ENCODE measurements at places on chromosomes 6 and 20.

GRCh38 chr20:38387953-38388352 is 41.7 kb downstream of the LBP start:
- no peak for DNase-seq

DNA sequence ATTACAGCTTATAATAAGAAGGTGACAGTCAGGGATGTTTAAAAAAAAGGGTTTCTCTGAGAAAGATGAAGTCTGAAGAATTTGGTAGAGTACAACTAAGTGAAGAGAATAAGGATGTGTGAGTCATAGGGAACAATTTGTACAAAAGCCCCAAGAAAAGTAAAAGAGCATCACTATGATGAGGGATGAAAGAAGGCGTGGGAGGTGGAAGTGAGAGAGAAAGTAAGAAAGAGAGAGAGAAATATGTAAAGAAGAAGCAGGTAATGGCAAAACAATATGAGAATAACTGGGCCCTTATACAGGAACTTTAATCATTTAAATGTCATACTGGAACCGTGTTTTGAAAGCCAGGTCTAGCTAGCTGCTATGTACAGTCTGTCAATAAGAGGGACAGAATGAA is 179.4 kb downstream of the ASCC3 start:
- no peak for DNase-seq

DNA sequence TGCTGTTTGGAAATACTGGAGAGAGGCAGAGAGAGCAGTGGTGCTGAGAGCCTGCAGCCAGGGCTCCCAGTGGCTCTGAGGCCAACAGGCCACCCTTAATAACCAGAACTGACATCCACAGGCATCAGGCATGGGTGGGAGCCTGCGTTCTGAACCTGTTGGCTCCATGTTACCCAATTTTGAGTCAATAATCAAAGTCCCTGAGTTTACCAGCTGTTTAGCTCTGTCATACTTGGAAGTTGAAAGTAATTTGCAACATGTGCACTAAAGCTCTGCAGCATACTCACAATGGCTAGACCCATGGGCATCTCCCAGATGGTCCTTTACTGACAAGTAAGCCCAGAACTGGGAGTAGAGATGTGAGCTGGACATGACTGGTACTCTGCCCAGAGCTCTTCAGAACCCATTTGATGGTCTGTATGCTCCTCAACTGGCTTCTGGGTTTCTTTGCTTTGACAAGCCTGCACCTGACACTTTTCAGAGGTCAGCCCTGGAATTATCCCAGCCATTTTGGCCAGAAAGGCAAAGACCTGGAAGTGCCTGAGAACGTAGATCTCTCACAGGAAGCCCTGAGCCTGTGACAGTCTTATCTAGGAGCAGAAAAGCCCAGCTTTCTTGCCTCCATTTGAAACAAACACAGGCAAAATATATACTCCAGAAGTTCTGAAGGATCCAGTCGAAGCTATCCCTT is 122.4 kb upstream of the CITED2 start:
- DNase-seq, result no peak

- DNase-seq, result no peak
Measured at GRCh38 chr6:14306151-14306906, 188.8 kb downstream of the CD83 start.

- no peak for DNase-seq
Measured at GRCh38 chr6:134508862-134509498, 191.1 kb upstream of the SGK1 start.

GRCh38 chr6:93575495-93576267 is 156.3 kb upstream of the EPHA7 start:
- no peak for DNase-seq

DNA sequence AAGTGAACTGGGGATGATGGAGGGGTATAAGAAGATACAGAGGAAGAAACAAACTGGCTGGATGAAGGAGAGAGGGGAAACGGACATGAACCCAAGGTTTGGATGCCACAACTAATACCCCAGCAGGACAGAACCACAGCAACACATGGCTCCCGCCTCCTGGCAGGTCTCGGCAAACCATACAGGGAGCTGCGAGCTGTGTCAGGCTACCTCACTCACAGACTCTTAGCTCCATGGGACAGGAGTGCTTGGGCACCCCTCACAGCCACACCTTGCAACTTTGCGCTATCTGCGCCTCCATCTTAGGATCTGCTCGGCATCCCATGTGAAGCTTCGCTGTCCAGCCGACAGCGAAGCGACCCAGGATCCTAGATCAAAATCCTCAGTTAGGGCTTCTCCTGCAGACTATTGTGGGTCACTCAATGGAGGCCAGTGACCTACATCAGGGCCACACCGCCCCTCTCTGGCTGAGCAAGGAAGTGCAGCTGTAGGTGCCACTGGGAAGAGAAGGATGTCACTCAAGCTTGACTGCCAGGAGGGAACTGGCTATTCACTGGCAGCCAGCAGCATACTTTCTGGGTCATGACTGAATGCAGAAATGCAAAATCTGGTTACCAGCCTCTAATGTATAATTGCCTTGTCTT is 174.4 kb upstream of the RIN2 start:
- DNase-seq, result peak; percentile 47

DNA sequence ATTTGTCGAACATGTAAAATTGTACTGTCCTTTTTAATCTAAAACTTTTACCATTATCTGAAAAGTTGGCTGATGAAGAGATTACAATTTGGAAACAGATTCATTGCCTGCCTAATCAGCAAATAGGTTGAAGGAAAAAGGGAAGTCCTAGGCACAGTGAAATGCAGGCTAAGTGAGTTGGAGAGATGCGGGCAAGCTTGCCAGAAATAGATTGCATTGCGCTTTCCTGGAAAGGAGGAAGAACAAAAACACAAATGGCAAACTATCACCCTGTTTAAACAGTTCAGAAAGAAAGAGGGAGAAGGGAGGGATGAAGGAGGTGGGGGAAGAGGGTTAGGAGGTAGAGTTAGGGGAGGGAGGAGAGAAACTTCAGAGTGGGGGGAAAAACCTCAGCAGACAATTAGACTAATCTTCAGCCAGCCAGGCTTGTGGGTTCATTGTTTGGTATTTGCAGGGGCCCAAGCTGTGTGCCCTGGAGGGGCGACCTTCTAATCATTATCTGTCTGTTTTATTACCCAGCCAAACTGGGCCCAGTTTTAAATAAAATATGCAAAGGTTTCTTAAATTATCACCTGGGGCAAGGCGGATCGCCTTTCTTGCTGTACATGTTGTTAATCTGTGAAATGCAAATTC is 465.2 kb downstream of the TFAP2B start:
- DNase-seq, result no peak

- no peak for DNase-seq
Measured at GRCh38 chr6:51027283-51028065, 208.8 kb downstream of the TFAP2B start.

- no peak for DNase-seq
Measured at GRCh38 chr6:125793280-125793679, 2.5 kb downstream of the NCOA7 start.

GRCh38 chr20:32792316-32792715 is 27.4 kb upstream of the MAPRE1 start:
- peak; percentile 74 for DNase-seq

DNA sequence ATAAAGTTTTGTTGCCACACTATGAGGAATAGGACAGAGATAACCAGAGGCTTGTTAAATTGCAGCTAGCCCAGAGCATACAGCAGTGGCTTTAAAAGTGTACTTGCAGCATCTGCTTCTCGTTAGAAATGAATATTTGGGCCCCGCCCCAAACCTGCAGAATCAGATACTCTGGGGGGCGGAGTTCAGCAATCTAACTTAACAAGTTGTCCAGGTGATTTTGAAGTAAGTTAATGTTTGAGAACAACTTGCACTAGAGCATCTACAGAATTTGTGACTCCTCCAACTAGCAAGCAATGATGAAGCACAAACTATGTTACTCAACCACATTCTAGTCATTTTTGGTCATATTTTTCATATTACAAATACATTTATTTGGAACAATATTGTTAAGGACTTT is 10.6 kb upstream of the SUPT3H start:
- peak; percentile 56 for DNase-seq

- DNase-seq, result peak; percentile 53
Measured at GRCh38 chr20:44460795-44461141, 14.9 kb upstream of the TTPAL start.

DNA sequence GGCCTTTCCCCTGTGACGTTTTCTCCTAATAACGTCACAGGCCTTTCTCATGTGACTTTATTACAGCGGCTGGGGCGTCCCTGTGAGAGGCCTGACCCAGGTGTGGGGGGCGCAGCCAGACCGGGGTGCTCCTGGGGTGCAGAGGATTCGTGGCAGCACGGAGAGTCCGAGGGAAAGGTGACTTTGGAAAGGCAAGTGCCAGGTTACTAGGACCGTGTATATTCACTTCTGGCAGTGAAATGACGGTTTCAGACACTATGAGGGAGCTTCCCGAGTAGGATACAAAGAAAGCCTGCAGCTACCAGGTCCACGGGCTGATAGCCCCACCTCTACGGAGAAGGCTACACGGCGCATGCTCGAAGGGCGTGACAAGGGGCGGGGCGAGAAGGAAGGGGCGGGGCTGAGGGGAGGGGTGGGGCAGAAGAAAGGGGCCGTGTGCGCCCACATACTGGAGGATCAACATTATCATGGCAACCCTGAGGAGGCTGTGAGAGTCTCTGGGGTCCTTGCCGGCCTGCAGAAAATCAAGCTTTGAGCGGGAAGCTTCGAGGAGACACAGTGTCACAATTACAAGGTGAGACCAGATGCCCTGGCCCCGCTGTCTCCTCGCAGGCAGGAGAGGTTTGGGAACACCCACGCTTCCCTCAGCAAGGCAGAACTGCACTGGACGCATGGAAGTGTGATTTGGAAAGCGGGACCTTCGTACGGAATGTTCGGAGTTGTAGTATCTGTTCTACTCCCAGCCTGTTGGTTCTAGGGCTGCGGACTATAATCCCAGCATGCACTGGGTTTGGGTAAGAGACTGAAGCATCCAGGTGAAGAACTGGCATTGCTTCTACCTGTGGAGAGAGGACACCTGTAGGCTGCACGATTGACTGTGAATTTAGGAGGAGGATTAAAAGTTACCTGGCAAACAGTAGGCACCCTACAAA is 54.4 kb upstream of the ZNF337 start:
- DNase-seq, result peak; percentile 34

DNA sequence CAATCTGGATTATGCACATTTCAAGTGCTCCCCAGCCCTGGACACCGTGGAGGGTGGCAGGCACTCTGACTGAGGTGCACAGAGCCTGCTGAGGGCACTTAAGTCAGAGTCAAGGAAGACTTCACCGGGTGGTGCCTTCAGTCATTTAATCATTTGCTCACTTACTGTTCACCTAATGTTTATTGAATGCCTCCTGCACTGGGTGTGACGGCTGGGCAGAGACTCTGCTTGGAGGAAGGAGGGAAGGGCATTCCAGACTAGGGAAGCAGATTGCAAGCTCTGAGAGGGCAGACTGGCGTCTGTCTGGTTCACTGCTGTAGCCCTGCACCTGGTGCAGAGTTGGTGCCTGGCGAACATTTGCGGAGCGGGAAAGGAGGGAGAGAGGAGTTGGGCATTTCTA is 54.2 kb upstream of the FAM83D start:
- no peak for DNase-seq

GRCh38 chr6:137488150-137489045 is 5.8 kb downstream of the OLIG3 start:
- no peak for DNase-seq

GRCh38 chr6:25173951-25174474 is 105.2 kb upstream of the CARMIL1 start:
- peak; percentile 98 for DNase-seq

DNA sequence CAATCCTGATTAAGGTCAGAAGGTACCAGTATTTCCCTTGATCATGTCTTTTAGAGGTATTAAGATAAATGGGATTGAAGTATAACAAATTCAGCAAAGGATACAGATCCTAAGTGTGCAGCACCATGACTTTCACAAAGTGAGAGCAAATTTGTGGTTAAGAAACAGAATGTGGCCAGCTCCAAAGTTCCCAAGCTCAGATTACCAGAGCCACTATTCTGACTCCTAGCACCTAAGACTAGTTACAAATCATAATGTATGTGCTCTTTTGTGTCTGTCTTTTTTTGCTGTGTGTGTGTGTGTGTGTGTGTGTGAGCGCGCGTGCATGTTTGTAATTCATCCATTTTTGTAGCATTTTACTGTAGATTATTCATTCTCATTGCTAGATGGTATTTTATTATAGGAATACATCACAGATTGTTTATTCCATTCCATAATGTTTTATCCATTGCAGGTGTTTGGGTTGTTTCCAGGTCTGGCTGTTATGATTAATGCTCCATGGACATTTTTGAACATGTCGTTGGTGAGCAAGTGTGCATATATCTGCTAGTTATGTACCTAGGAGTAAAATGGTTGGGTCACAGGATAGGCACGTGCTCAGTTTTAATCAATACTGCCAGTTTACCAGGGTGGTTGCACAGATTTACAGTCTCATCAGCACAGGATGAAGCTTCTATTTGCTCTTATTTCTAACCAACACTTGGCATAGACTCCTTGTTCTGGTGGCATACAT is 314.0 kb upstream of the JAG1 start:
- no peak for DNase-seq

DNA sequence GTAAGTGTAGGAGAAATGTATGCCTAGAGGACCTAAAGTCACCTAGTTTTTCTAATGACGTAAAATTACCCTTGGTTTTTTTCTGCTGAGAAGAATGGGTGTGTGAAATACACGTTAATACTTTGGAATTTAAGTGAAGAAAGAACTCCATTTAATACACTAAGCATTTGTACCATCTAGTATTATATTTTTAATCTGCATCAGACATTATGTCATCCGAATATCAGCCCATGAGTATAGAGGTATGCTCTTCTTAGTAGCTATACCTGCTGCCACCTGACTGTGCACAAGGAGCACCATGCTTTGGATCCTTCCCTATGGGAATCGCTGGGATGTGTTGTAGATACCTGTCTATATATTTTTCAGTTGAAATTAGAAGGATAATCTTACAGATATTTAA is 106.4 kb downstream of the QKI start:
- no peak for DNase-seq

DNA sequence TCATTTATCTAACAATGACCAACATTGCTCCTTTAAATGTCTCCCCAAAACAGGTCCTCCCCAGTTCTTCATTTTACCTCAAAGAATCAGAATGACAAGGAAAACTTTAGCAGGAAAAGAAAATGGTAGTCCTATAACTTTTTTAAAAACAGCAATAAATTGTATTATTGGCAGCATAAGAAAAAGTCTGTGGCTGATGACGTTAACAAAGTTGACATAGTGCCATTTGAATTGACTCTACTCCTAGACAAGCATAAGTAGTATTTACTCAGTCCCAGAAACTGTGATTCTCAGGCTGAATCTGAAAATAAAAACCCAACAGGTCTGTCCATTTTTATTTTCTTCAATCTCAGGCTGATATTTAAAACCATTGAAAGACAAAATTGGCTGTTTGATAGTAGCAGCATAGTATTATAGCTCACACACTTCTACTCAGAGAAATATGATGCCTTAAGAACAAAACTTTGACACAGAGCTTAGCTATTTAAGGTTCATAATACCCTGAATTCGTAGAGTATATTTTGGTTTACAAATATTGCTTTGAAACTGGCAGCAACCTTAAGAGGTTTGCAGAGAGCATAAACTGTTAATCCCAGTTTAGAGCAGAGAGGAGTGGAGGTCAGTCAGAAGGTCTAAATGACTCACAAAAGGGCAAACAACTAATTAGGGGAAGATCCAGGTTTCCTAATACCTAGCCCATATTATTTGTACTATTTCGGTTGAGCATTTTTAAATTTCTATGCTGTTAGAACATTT is 35.0 kb upstream of the TENT5A start:
- peak; percentile 69 for DNase-seq

- DNase-seq, result no peak
Measured at GRCh38 chr6:63476302-63476701, 96.0 kb upstream of the LOC128125822 start.
